ENCODE measurements at places on chromosomes 16 and 17.
A peak's percentile ranks its signal among the peaks of the same experiment; 100 is the strongest.

- DNase-seq: no peak
Observed at GRCh38 chr17:64443086-64443760, 5.7 kb upstream of the MILR1 start.

DNA sequence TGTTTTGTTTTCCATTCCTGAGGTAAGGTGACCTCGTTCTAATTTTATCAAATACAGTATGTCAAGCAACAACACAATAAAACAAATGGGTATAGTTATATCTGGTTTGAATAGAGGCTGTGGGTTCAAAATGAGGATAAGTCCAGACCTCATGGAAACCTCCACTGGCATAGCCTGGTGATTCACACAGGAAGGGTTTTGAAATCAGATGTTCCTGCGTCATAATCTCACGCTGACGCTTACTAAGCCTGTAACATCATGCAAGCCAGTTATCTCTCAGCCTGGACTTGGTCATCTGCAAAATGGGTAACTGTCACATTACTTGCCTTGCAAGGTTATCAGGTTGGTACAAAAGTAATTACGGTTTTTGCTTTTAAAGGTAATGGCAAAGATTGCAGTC is 1056.3 kb upstream of the EEF2KMT start:
- no peak for DNase-seq

DNA sequence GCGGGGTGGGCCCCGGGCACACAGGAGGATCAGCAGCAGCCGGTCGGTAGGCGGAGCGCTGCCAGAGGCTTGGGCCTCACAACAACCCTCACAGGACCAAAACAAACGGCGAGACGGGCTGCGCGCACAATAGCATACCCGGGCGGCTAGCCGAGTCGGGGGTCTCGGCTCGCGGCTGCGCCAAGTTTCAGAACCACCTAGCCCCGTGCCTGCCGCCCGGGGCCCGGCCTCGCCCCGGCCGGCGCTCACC is 732 bp downstream of the ULK2 start:
- peak; percentile 54 for DNase-seq

GRCh38 chr17:7557775-7558543 is 591 bp upstream of the TNFSF13 start:
- peak; percentile 86 for DNase-seq

DNA sequence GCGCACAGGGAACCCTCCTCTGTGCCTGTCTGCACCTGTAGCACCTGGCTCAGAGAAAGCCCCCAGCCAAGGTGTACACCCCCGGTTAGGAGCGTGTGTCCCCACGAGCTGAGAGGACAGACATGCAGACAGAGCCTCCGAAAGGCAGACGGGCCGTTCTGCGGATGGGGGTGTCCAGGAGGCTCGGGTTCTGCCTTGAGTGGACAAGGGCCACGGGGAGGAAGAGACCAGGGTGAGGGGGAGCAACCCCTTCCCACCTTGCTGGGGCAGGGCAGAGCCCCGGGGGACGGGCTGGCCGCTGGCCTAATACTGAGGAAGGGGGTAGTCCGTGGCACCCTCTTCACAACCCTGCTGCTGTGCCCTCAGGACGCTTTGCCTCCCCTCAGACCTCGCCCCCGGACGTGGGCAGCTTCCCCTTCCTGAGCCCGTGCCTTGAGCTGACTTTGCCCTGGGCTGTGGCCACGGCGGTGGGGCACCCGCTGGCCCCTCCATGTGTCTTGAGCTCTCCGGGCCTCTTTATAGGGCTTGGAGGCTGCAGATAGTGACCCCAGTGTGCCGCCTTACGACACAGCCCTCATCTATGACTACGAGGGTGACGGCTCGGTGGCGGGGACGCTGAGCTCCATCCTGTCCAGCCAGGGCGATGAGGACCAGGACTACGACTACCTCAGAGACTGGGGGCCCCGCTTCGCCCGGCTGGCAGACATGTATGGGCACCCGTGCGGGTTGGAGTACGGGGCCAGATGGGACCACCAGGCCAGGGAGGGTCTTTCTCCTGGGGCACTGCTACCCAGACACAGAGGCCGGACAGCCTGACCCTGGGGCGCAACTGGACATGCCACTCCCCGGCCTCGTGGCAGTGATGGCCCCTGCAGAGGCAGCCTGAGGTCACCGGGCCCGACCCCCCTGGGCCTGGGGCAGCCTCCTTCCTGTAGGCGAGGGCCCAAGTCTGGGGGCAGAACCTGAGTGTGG is 5.7 kb downstream of the SLC22A31 start:
- no peak for DNase-seq

DNA sequence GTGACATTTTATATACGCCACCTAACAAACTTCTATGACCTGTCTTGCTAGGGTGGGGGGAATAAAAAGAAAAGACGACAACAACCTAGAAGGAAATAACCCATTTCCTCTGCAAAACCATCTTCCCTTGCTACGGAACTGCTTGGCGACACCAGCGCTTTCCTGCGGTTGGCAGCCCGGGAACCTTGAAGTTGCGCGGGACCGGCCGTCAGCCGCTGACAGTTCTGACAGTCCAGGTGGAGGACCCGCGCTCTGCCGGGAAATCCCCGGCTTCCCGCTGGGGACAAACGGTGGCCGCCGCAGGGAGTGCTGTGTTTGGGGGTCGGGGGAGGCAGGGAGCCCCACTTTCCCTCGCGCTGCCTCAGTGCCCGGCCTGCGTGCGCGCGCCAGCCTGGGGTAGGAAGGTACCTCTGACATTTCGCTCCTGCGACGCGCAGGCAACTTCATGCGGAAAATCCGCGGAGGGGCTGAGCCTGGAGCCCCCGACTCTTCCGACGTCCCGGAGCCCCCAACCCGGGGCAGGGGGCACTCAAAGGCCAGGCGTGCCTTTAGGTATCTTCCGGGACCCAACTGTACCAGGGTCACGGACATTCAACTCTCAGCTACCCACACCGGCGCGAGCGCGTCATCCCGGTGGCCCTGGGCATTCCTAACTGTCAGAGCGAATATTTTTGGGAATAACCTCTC is 516 bp downstream of the SLC16A6 start:
- DNase-seq: peak; percentile 50

DNA sequence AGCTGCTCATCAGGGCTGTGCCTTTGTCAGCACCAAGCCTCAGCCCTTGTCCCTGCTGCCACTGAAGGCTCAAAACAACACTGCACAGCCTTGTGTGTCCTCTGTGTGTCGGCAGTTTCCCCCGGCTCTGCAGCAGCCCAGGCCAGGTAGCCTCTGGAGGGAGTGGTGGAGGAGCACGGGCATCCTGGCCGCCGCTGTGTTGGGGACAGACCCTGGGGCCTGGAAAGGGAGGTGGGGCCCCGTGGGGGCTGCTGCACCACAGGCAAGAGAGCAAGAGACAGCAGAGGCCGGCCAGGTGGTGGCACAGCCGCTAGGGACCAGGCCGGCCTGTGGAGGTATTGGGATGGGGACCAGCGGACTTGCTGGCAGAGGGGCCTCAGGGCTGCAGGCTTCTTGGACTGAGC is 96.9 kb upstream of the ZNF750 start:
- DNase-seq: no peak

- no peak for DNase-seq
Observed at GRCh38 chr17:19756546-19756945, 8.4 kb upstream of the ALDH3A1 start.

GRCh38 chr16:50043358-50043757 is 18.3 kb downstream of the CNEP1R1 start:
- no peak for DNase-seq

All from suppressor macrophage treated with lipopolysaccharide for 1 hour (primary cell).